ENCODE measurements at places on chromosomes 7 and 10.

DNA sequence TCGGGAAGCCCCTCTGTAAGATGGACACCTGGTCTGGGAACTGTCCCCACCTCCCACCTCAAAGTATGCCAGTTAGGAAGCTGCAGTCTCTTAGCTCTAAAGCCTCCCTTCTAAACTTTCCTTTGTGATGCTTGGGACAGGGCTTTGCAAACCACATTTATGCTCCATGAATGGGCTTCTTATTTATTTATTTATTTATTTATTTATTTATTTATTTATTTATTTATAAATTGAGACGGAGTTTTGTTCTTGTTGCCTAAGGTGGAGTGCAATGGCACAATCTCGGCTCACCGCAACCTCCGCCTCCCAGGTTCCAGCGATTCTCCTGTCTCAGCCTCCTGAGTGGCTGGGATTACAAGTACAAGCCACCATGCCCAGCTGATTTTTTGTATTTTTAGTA, 1009.4 kb downstream of the TYW1 start:
- DNase-seq, result no peak

DNA sequence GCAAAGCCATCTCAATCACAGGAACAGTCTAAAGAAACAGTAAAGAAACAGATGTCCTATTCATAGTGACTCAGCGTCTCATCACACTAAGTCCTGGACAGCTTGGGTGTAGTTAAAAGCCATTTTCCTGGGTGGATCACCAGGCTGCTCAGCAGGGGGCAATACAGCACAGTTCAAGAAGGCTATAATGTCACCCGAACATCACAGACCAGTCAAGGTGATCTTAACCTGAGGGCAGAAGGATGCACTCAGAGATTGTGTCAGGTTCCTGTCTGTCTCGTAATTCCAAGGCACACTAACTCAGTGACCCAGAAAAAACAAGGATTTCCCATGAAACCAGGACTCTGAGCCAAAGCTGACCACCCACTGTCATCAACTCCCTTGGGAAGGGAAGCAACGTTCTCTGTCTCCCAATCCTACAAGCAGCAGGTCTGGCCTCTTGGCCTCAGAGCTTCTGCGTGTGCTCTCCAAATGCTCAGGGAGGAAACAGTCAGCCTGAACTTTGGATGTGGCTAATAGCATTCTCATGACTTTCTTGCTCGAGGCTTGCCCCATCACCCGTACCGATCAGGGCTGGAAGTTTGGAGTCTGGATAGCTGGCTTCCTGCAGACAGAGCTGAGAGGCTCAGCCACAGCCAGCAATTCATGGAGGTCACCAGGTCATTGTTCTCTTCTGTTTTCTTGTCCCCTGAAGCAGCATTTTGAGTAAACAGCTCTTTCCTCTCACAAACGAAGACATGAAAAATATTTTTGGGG, 90.4 kb upstream of the FAM171A1 start:
- peak; percentile 86 for DNase-seq

GRCh38 chr7:78178319-78178718, 379.7 kb downstream of the PHTF2 start:
- DNase-seq, result peak; percentile 17

- DNase-seq, result no peak
Measured at GRCh38 chr10:5555881-5556280, 31.1 kb downstream of the CALML3 start.

DNA sequence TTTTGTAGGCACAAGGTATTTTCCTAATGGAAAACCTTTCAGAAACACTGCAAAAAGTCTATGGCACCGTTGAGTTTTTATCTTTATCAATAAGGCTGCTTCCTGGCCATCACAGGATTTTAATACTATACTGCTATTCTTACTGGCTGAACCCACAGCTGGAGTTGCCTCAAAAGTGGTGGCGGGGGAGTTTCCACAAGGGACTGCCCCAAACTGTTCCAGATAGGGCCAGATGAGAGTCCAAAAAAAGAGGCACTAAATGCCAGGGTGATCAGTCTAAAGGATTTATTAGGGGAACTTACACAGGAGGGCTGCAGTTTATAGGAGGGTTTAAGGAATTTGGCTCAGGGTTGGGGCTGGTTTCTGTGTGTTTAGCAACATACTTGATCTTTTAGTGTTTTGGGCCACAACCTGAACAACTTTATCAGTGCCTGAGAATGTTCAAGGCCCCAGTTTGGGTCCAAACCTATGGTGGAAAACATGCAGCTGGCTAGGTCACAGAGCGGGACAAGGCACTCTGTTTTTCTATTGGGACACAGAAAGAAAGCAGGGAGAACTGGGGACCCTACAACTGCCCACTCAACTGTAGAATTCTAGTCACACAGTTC, 41.4 kb downstream of the STAM start:
- no peak for DNase-seq

- DNase-seq, result no peak
Measured at GRCh38 chr7:94906065-94906851, 1.1 kb upstream of the PPP1R9A start.

DNA sequence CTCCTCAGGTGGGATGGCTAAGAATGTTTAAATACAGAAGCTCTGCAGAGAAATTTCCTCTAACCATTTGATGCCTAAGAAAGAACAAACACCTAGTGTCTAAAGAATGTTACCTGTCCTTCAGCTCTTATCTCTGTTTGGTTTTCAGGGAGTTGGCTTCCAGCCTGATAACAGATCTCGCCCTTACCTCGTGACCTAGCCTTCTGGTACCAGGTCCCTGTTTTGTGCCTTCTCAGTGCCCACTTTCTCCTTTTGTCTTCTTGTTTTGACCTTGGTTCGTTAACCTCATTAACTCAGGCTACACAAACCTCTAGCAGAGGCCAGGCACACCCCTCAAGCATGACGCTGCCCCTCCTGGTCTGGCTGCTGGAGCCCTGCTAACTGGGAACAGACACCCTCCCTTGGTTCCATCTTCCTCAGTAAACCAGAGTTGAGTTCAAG, 16.1 kb upstream of the RAB11FIP2 start:
- no peak for DNase-seq

GRCh38 chr10:97529685-97530465, 31.2 kb downstream of the UBTD1 start:
- no peak for DNase-seq

- no peak for DNase-seq
Measured at GRCh38 chr10:8146650-8147049, 92.2 kb downstream of the GATA3 start.

DNA sequence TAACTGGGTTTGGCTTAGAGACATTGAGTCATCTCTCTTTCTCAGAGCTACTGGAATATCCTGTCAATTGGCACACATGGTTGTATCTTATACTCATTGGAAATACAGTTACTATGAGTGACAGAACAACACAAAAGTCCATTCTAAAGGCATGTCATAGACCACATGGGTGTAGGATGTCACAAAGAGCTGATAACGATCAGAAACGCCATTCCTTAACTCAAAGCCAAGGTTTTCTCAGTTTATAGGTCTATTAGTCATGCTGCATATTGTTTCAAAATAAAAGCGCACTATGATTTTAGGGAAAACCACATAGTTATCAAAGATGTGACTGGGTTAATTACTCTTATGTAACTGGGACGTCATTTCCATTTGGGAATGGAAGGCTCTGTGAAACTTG, 147.2 kb upstream of the FAM171A1 start:
- DNase-seq, result peak; percentile 94

DNA sequence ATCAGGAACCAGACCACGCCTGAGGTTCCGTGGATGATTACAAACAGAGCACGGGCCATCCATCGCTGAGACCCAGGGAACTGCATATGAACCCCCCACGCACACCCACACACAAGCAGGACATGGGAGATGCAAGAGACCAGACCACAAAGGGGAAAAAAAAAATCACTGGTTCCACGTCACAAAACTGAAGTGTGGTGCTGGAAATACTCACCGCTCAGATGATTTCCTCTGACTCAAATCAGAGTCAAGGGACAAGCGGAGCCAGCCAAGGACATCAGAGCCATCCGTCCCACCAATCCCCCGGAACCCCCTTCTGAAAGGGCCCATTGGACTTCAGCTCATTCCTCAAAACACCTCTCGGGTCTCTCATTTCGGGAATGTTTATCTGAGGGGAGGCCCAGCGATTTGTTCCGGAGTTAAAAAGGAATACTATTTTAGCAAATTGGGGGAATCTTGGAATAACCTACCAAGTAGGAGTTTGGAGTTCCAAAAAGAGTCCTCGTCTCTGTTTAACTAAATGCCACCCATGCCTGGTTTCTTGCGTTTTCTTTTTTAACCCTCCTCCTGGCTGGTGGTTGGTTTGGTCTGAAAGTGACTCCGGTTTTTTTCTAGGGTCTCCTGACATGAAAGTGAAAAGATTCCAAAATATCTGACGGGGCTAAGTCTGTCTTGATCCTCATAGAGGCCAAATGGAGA, 15.0 kb downstream of the SNX8 start:
- DNase-seq, result peak; percentile 71

DNA sequence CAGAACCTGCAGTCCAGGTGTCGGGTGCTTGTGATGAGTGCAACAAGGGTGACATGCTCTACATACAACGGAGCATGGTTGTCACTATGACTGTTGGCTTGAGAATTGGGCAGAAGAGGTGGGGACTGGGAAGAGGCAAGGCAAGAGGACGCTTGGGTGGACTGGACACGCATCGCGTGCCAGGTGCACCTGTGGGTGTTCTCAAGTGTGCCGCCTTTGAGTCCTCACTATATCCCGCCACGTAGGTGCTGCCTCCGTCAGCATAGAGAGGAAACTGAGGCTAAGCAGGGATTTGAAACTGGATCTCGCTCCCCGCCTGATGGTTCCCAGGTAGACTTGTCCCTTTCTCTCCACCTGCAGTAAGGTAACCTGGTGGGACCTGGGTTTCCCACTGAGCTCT, 27.2 kb downstream of the CDH23 start:
- no peak for DNase-seq

DNA sequence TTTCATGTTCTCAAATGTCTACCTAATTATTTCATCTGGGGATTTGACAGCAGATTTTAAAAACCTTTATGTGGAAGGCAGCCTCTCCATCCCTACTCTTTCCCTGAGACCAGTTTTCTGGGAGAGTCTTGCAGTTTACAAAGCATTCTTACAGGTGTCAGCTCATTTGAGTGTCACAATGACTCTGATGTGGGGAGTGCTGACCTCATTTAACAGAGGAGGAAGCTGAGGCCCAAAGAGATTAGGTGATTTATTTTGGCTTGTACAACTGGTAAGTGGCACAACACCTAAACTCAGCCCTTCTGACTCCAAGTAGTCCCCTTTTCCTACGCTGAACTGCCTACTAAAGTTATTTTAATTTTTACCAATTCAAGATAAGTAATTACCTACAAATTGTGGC, 33.3 kb upstream of the MAT1A start:
- no peak for DNase-seq

DNA sequence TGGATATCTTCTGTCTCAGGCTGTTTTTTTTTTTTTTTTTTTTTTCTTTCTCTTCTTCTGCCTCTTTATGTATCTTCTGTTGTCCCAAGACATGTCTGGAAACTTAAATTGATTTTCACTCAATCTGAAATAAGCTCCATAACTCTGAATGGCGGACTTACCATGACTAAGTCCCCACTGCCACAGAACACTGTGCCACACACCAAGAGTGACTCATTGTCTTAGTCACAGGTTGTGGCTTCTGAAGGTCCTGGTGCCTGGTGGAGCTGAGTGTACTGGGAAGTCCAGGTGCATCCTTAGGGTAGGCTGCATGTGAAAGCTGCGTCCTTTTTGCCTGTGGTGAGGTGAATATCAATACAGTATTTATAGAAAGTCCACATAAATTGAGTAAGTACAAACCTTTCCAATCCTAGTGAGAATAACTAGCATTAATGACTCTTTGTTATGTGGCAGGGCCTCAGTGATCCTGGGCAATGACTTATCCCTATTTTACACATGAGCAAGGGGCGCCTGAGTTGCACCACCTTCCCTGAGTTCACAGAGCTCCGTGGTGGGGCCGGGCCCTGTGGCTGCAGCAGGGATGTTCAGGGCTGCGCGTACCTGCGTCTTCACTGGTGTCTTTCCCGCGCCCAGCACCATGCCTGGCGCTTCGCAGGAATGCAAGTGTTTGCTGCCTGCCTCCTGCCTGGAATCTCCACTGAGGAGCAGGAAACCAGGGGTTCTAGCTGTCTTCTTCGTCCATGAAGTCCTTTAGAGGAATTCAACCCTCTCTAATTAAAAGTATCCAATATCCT, 4.3 kb downstream of the PFKP start:
- DNase-seq, result peak; percentile 83

DNA sequence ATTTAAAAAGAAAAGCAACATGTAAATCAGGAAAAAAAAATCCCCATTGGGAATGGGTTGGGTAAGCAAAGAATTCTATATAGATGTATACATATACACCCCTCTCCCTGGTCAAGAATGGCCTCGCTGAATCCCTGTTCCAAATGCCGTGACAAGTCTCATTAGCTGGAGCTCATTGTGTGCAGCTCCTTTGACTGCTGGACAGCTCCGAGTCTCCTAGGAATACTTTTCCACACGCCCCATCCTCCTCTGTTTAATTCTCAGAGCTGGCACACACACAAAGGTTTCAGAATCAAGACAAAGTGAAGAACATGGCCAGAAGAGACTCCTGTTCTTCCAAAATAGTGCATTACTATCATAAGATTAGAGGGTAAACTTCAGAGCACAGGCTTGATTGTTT, 130.9 kb upstream of the MKLN1 start:
- DNase-seq, result no peak

- no peak for DNase-seq
Measured at GRCh38 chr7:50954716-50955115, 172.0 kb upstream of the GRB10 start.
